Left kidney (tissue), 8 donors: ENCODE measurements at places on chromosomes 2 and 18. TPM values are rescaled to one million over a fixed set of nuclear protein-coding genes. Genes with fewer than 3 reads are reported as not detected.

ADD2 gene
- polyA plus RNA-seq, result 6.0 TPM

LRRC30 gene
- polyA plus RNA-seq, result 0.40 TPM

CABYR gene
- polyA plus RNA-seq, result 13.0 TPM

CD207 gene
- polyA plus RNA-seq, result not detected

GRCh38 chr18:66724664-66725356 is 120.9 kb upstream of the CDH19 start:
- DNase-seq, result no peak

DNA sequence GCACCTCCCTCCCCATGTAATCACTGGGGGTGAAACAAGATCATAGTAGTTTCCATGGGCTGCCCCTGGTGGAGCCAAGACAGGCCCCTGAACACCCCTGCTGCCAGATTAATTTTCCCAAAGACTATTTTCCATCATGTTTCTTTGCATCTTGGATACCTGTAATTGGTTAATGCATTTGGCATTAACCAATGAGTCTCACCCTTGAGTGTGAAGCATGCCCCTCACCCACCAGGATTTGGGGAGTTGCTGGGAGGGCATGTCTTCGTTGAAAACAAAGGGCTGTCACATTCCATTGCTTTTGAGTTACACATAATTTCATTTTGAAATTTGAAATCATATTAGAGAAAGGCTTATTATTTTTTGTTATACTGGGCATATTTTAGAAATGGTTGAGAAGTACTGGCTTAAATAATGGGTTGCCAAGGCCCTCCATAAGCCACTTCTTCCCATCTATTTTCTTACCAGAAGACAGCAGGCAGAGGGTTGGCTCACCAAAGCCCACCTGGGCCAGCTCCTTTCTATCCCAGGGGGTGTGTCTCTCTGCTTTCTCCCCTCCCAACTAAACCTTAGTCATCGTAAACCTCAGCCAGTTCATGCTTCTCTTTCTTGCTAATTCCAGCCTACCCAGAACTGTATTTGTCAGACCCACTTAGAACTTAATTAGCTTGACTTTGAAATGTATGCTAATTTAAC is 51.8 kb downstream of the ATIC start:
- no peak for DNase-seq

DNA sequence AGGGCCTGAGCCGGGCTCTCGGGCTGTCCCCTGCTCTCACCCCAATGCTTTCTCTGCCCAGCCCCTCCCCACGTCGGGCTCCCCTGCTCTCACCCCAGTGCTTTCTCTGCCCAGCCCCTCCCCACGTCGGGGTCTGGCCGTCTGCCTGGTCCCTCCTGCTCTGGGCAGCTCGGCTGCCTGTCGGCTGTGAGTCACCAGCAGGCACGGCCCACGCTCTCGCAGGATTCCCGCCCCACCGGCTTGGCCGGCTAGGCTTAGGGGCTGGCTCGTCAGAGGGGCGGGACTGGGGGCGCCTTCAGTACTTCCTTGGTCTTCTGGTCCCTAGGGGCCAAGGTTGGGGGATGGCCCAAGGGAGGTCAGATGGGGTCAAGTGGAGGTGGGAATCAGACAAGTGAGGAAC is 3.3 kb downstream of the BOK start:
- DNase-seq, result no peak

- no peak for DNase-seq
Observed at GRCh38 chr2:8722986-8723385, 41.1 kb downstream of the ID2 start.

- no peak for DNase-seq
Observed at GRCh38 chr2:160432633-160433032, 61.0 kb downstream of the RBMS1 start.

GRCh38 chr2:202121532-202122162 is 48.6 kb downstream of the KIAA2012 start:
- DNase-seq, result no peak

GRCh38 chr2:172462849-172463381 is 35.5 kb downstream of the ITGA6 start:
- no peak for DNase-seq

GRCh38 chr2:38968021-38968420 is 78.3 kb downstream of the ARHGEF33 start:
- no peak for DNase-seq

DNA sequence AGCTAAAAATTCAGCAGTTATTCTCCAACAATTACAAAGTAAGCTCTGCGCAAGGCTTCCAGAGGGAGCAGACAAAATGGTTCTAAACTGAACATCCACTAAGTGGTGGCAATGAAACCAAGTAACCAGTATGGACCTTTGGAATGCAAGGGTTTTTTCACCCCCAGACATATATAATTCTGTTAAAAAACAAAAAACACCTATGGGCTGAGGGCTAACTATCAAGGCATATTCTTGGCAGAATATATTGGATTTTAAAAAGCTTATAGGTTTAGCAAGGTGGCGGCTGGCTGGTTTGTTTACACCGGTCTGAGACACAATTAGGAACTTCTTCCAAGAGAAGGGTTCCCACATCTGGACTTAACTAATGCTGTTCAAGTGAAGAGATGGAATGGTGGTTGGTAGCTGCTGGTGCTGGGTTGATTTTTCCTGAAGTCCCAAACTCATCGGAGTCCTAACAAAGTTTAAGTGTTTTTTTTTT is 2.8 kb downstream of the ZFP36L2 start:
- no peak for DNase-seq

- DNase-seq, result no peak
Observed at GRCh38 chr2:167950571-167950970, 296.8 kb downstream of the STK39 start.

- DNase-seq, result no peak
Observed at GRCh38 chr2:11850082-11850481, 103.7 kb downstream of the LPIN1 start.

GRCh38 chr2:85264471-85264870 is 63.3 kb downstream of the TGOLN2 start:
- no peak for DNase-seq

DNA sequence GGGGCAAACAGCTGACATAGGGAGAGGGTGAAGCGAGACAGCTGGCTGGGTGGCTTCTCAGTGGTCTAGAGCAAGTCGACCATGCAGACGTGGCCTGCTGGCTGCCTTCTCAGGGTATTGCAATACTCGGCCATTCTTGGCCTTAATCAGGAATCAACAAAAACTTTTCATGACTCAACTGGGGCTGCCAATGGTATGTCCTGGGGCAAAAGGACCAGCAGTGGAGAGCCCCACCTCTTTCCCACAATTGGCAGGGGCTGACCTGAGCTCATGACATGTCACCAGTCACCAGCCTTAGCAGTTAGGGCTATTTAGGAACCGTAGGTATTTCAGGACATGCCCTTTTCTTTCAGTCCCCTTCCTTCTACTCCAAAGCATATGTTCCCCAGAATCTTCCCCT is 19.1 kb downstream of the PLA2R1 start:
- no peak for DNase-seq

GRCh38 chr2:240597419-240598181 is 11.1 kb downstream of the CAPN10 start:
- no peak for DNase-seq
